Left ventricle myocardium superior (tissue), 1 donor: ENCODE measurements at places on chromosomes 12 and 14. TPM values are rescaled to one million over a fixed set of nuclear protein-coding genes. Genes with fewer than 3 reads are reported as not detected.

The ABHD12B gene
- total RNA-seq, result not detected

DNA sequence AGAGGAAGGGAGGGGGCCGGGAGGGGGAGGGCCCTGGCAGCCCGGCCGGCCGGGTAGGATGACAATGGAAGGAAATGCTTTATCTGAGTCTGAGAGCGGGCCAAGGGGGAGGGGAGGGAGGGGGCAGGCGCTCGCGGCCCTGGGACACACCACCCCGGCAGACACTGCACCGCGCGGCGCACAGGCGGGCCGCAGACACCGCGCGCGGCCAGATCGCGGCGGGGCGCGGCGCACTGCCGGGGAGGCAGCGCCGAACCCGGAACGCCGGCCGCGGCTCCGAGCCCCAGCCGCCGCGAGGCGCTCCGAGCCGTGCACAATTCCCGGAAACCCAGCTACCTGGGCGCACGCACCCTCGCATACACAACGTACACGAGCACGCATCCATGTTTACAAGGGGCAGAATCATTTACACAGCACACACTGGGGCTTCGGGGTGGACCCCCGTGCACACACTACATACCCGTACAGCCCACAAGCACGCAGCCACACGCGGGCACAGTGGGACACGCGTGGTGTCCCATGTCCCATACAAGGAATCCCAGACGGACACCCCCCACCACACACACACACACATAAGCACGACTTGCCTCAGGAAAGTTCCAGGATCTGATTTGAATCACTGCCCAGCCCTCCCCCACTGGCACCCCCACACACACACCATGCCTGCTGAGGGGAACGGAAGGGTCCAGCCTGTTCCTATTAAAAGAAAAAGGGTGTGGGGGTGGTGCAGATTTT, at the start of gene HDAC7:
TSS of gene HDAC7 (minus strand) at position 8 of the 735 bp plus-strand sequence. CDS start 118 bp downstream, outside the sequence.
- peak; percentile 94 for DNase-seq

- peak; percentile 76 for DNase-seq
Observed at GRCh38 chr14:95490727-95491451, 25.6 kb downstream of the SYNE3 start.

- DNase-seq, result no peak
Observed at GRCh38 chr14:88104710-88105109, 99.8 kb downstream of the GPR65 start.

The PTHLH gene
- not detected for total RNA-seq

DNA sequence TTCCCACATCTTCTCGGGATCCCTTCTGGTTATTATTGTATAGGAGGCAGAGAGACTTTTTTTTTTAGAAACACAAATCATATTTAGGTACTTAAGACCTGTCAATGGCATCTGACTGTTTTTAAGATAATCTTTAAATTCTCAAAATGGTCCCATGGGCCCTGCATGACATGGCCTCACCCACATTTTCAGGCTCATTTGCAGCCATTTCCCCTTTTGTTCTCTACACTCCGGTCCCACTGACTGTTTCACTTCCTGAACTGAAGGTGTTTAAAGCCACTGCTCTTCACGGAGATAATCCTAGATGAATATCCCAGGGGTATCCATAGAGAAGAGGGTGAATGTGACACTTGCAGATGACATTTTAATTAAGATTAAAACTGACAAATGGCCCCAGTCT, 12.3 kb upstream of the C12orf71 start:
- DNase-seq, result no peak

DNA sequence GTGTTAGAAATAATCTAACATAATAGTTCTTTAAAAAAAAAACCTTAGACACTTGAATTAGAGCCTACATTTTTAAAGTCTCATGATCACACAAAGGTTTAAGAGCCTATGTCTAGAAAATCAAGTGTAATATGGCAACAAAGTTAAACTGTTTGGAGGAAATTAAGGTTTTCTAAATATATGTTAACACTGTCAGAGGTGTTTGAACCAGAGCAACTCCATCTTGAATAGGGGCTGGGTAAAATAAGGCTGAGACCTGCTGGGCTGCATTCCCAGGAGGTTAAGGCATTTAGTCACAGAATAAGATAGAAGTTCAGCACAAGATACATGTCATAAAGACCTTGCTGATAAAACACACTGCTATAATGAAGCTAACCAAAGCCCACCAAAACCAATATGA, 12.4 kb downstream of the CPNE8 start:
- DNase-seq, result no peak

GRCh38 chr12:120469450-120470149, at the start of gene SRSF9:
SRSF9 (minus strand) TSS chr12:120469748; CDS start chr12:120469609, 139 bp downstream.
- DNase-seq, result peak; percentile 98

The HHIPL1 gene
- total RNA-seq, result 1.5 TPM

- DNase-seq, result peak; percentile 89
Observed at GRCh38 chr14:34873589-34874385, 1.4 kb downstream of the BAZ1A start.
